ENCODE measurements at places on chromosomes 7 and 10. TPM values are rescaled to one million over a fixed set of nuclear protein-coding genes. Genes with fewer than 3 reads are reported as not detected.

ENTPD1 gene
- total RNA-seq, result 0.07 TPM

GRCh38 chr10:25934621-25935139 is 651 bp downstream of the MYO3A start:
- H3K36me3 ChIP-seq, result no peaks in the 10 kb centered on the region
- no peak overlapping the region for H3K4me3 ChIP-seq
- no peaks in the 10 kb centered on the region for H3K27me3 ChIP-seq

DNA sequence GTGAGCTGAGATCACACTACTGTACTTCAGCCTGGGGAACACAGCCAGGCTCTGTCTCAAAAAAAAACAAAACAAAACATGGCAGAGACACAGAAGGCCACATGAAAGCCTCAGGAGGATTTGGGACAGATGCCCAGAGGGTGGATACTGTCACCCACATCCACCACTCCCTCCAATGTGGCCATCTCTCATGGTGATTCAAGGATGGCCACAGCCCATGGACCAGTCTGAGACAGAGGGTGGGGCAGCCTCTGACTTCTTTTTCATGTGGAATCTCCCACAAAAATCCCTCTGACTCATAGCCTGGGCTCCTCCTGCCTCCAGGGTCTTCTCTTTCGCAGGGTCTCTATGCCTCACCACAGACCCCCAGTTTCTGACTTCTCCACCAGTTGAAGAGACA is 59.0 kb upstream of the GTF2I start:
- H3K4me1 ChIP-seq, result no peaks in the 10 kb centered on the region
- H3K4me3 ChIP-seq, result no peak overlapping the region
- DNase-seq, result no peak
- H3K27me3 ChIP-seq, result no peaks in the 10 kb centered on the region

DNA sequence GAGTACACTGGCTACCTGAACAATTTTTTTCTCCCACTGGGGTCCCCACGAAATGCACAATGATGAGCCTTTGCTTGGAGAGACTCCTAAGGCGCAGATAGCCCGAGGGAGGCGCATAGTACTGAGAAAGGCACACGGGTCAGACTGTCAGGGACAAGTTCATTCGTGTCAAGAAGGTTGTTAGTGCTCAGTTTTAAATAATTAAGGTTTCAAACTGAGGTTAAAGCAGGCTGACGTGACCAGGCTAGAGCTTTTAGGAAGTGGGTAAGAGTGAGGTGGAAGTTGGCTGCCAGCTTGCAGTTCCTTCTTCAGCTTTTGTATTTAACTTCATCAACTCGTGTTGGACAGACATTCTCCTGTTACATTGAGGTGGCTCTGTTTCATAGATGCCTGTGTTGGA is 31.6 kb downstream of the RBM33 start:
- no peak overlapping the region for H3K4me3 ChIP-seq
- no peak overlapping the region for H3K27ac ChIP-seq
- no peaks in the 10 kb centered on the region for H3K27me3 ChIP-seq

DNA sequence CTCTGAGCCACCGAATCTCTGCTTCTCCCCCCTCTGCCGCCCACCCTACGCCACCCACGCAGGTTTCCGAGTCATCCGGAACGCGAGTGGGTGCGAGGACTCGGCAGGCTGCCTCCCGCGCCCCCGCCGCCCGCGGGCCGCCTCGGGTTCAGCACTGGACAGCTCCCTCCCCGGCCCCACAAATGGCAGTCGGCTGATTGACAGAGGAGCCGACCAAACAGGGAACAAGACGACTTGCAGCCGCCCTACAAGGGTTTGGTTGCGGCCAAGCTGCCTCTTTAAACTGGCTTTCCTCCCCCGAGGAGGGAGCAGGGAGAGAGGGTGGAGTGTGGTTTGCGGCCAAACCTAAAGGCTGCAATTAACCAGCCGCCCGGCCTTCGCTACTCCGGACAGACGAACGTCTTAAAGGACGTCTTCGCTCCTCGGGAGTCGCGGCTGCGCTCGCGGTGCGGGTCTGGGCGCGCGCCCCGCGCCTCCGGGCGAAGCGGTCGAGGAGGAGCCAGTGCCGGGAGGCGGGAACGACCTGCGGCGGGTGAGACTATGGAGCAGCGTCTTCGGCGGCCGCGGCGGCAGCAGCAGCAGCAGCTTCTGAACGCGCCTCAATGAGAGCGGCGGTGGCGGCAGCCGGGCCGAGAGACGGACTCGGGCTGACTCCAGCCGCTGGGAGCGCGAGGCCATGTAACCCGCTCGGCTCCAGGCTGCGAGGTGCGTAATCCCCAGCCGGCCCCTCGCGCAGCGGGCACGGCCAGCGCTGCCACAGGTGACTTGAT is at the start of gene GPR158:
Gene GPR158, plus strand, starts transcription at position 541 of the 770 bp plus-strand sequence. CDS start 420 bp downstream, outside the sequence.
- no peaks in the 10 kb centered on the region for H3K4me1 ChIP-seq
- H3K27me3 ChIP-seq, result no peaks in the 10 kb centered on the region
- H3K36me3 ChIP-seq, result no peaks in the 10 kb centered on the region
- DNase-seq, result peak; percentile 55
- H3K4me3 ChIP-seq, result 0 out of 2 replicates have a peak within 1 kb of the TSS, but pooled peaks have one; percentile 3
- H3K27ac ChIP-seq, result no peak within 1 kb of the TSS
